ENCODE measurements at places on chromosomes 6 and 20.

DNA sequence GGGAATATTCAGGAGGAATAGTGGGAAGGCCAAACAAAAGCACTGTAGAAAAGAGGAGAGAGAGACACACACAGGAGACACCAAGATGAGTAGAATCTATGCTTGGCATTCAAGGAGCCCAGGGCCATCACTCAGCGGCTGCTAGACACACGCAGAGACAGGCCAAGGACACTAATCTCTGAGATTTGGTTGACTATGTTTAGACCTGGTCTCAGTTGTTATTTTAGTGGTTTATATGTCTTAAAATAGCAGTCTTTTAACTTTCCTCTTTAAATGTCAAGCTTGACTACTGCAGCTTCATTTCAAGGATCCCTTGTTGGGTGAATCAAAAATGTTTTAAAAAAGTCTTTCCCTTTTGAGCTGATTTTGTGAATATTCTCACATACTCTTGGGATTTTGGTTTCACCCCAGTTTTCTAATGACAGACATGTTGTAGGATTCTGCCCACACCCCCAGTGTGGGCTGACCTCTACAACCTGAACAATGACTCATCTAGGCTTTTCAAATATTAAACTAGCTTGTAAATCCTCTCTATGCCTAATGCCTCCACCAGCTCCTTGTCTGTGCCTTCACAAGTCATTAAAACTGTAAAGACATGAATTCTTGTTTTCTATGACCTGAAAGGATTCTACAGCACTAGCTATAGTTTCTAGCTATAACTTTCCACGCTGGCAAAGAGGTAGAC, 142.7 kb upstream of the EXOC2 start:
- no peak for DNase-seq

DNA sequence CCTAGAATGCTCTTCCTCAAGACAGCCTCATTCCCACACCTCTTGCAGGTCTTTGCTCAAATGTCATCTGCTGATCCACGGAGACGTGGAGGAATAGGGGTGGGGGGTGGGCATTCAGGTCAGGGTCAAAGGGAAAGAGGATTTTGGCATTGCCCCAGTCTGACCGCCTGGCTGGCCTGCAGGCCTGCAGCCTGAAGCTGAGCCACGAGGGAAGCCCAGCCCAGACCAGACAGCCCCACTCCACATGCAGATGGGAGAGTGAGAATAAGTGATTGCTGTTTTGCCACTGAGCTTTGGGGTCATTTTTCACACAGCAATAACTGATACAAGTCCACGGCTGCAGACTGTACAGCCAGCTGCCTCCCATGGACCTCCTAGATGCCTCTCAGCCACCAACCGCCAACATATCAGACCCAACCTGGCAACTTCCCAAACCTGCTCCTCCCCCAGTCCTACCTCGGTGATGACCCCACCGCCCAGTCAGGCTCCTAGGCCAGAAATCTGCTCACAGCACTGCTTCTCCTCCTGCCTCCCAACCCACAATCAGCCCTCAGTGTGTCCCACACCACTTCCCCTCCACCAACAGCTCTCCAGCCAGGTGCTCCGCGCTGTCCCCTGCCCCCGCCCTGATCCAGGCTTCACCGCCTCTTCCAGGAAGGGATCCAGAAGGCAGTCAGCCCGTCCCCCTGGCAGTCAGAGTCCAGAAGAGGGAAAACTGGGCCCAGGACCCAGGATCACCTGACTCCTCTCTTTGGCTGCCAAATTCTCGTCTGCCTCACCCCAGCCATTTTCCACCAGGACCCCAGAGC, 14.0 kb downstream of the KIAA1755 start:
- DNase-seq: no peak

- DNase-seq: no peak
Measured at GRCh38 chr20:5173751-5174150, 46.9 kb downstream of the CDS2 start.

DNA sequence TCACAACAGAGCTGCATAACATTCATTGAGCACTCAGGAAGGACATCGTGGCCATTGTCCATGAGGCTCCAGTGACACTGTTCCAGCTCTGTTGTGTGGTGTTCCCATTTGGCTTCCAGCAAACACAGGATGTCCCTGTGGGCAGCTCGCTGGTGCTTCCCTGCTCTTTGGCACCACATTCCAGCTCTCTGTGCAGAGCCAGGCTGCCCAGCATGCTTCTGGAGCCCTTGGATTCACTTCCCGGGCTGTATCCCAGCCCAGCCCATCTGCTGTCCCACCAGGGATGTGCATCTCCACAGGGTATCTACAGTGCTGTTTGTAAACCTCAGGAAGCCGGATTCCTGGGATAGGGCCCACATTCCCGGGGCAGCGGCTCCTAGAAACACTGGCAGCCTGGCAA, 57.2 kb downstream of the CTCFL start:
- DNase-seq: no peak

- DNase-seq: no peak
Measured at GRCh38 chr20:59580146-59580946, 24.0 kb upstream of the PHACTR3 start.

GRCh38 chr20:19257865-19258264, 45.4 kb downstream of the SLC24A3 start:
- DNase-seq: no peak

DNA sequence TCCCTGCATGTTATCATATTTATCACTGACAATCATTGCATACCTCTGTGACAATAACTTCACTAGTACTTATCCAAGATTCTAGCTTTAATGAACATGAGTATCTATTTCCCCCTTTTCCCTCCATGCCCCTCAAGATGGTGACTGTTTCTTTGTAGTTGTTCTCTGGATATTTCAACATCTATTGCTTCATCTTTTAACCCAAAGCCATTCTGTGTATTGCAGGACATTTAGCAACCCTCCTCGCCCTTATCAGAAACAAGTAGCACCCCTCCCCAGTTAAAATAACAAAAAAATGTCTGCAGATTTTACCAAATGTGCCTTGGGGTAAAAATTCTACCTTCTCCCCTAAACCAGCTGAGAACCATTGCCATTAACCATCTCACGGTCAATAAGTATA, 979.8 kb upstream of the MANEA start:
- no peak for DNase-seq

DNA sequence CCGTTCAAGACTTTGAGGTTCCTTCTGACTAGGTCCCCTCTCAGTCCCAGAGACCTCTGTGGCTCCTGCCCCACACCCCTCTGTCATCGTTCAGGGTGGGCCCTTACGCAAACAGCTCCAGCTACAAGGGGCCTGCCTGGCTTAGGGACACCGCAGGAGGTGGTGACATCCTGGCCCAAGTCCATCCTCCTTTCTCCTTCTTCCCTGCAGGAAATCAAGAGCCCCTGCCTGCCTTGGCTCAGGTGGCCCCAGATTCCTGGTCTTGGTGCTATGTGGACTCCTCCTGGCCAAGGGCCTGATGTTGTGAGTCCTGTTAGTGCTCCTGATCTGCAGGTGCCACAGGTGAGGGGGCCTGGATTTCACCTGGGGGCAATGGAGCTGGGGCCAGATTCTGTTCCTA, 8.1 kb downstream of the TREML4 start:
- no peak for DNase-seq

DNA sequence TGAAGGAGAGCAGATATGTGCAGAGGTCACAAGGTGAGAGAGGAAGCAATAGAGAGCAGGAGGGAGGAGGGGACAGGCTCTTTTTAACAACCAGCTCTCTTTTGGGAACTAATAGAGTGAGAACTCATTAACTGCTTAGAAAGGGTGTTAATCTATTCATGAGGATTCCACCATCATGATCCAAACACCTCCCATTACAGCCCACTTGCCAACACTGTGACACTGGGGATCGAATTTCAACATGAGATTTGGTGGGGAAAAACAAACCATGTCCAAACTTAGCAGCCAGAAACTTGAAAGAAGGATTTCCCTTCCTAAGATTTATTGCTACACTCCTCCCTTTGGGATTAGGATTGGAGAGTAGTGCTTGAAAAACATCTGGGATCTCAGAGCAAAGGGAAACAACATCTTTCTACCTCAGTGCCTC, 135.5 kb upstream of the PLCB4 start:
- no peak for DNase-seq

DNA sequence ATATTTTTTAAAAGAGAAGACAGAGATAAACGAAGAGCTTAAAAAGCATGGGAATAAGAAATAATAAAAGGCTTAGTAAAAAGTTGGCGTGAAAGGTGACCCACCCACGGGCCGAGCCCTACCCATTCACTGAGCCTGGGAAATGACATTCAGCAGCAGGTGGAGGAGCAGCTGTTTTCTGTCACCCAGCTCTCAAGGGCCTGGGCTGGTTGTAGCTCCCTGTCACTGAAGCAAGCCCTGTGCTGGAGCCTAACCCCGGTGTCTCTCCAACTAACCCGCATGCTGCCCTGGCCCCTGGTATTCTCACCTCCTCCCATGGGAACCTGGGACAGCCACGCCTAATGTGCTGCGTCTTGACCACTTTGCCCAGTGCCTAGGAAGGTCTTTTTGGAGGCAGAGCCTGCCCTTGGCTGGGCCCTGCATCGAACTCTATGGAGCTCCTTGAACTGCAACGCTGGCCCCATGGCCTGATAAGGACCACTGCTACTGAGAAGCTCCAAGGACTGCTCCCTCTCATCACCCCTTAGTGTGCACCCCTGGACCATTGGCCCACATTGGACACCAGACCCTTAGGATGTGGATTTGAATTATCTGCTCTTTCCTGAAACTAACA, 68.8 kb upstream of the IYD start:
- DNase-seq: no peak

- DNase-seq: no peak
Measured at GRCh38 chr20:48687117-48687800, 140.5 kb downstream of the PREX1 start.

DNA sequence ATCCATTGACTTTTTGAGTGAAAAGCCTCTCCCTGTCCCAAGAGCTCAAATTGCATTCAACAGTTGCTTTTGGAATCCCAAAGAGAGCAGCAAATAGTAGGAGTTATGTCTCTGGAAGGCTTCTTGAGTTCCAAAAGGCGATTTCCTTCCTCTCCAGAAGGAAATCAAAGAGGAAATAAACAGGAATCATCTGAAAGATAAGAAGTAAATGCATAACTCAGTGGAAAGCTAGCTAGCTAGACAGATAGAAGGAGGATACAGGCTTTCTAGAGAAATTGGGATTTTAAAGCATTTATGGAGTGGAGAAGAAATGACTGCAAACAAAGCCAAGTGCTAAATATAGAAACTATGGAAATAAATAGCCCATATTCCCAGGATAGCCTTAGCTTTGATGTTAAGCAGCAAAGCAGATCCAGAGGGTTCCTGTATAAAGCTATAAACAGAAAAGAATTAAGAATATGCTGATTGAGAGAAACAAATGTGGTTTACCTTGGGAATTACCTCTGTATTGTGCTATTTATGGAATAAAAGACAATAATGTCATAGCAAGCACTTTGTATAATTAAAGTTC, 214.7 kb downstream of the PLCB1 start:
- DNase-seq: no peak
